ENCODE measurements at places on chromosomes 1 and 21.

- no peak for DNase-seq
Measured at GRCh38 chr1:210294999-210295745, 33.5 kb upstream of the HHAT start.

DNA sequence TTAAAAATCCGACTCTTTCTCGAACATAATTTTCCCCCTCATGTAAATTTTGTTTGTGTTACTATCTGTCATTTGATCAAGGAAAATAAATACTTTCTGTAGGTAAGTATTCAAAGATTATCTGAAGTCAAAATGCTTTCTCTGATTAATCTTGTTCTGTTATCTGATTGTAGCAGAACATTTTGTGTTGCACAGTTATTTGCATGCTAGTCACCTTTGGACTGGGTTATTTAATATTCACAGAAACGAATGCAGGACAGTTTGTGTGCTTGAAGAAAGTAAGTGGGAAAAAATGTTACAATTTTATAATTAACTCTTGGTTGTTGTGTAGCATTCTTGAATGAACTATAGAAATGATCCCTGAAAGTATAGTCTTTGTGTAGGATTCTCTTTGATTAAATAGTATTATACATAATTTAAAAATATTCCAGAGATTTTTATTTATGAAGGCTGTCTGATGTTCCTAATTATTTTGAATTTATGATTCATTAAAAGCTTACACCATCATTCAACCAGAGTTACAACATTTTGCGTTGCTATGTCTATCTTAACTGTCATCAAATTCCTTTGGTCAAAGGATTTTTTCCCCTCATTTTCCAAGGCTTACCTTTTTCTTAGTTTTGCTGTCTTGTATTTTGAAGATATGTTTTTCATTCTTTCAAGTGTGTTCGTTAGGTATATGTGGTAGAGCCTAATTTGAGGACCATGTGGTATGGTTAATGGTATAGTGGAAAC lies 176.6 kb downstream of the GIPC2 start:
- no peak for DNase-seq

DNA sequence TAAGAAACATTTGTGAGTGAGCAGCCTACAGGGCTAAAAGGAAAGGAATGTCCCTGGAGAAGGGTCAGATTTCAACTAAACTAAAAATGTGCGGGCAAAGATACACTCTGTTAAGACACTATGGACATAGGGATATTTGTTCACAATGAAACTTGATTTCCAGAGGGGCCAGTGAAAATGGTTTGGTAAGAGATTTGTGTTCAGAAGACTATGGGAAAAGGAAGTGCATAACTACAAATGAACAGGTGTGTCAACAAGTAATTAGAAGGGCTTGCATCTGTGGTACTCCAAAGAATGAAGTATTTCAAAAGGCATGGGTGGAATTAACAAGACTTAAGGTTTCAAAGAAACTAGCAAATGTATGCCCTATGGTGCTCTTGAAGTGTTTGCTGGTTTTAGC lies 60.4 kb downstream of the NME7 start:
- DNase-seq = no peak

DNA sequence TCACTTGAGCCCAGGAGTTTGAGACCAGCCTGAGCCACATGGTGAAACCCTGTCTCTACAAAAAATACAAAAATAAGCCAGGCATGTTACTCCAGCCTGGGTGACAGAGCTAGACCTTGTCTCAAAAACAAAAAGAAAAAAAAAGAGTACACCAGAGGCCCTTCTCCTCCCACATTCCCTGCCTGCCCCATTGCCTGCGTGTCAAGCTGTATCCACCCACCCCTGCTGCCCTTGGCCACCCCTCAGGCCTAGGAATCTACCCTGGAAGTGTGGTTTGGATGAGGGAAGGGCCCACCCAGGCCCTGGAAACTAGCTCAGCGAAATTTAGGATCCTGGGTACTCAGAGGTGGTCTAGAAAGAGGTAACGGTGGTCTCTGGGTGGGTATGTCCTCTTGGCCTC lies 25.7 kb upstream of the WASF2 start:
- DNase-seq = no peak

DNA sequence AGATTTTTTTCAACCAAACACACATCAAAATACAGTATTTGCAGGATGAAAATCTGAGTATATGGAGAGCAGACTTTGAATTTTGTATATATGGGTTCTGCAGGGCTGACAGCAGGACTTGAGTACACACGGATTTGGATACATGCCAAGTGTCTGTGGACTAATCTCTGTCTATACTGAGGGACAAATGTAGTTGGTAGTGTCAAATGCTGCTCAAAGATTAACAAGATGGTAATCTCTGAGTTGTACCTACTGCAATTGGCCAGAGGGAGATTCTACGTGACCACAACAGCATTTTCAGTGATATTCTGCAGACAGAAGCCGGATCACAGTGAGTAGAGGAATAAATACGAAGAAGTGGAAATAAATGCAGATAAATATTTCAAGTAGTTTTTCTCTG lies 43.4 kb downstream of the SHCBP1L start:
- no peak for DNase-seq

DNA sequence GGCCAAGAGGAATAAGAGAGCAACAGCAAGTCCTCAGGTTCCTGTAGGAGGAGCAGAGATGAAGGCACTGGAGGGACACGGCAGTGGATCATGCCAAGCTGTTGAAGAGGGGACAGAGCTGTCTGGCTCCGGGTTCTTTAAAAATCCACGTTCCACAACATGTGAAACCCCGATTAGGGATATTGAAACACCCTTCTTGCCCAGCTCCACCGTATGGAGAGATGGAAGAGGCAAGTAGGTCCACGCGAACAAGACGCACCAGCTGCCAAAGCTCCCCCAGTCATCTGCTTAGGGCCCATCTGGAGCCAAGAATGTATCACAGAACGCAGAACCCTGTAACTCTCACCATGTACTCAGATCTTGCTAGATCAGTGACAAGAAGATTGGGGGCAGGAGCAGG lies 3.9 kb downstream of the C1orf198 start:
- no peak for DNase-seq
